ENCODE measurements at places on chromosomes 1 and 21.

GRCh38 chr1:221794079-221794670, 52.3 kb upstream of the DUSP10 start:
- no peak for DNase-seq

DNA sequence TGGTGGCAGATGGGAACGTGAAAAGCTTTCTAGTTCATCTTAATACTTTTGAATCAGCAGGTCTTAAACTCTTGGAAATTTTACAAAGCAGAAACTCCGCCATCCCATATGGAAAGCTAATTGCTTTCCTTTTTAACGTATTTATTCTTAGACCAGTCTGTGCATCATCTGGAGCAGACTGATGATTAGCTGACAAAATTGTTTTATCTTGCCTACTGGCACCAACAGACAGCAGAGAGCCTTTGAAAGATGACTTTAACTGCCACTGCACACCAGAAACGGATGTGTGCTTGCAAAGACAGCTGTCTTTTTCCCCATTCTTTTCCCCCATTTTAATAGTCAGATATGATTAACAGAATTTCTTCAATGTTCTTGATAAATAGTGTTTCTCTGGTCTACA, 97.0 kb downstream of the PLD5 start:
- DNase-seq = no peak

- no peak for DNase-seq
These were observed 90.0 kb downstream of the SYT14 start for GRCh38 chr1:210027994-210028393.

- no peak for DNase-seq
These were observed 23.9 kb downstream of the PKN2 start for GRCh38 chr1:88708011-88708410.

- DNase-seq = peak; percentile 88
These were observed 996 bp upstream of the ZZZ3 start for GRCh38 chr1:77683160-77684148.

DNA sequence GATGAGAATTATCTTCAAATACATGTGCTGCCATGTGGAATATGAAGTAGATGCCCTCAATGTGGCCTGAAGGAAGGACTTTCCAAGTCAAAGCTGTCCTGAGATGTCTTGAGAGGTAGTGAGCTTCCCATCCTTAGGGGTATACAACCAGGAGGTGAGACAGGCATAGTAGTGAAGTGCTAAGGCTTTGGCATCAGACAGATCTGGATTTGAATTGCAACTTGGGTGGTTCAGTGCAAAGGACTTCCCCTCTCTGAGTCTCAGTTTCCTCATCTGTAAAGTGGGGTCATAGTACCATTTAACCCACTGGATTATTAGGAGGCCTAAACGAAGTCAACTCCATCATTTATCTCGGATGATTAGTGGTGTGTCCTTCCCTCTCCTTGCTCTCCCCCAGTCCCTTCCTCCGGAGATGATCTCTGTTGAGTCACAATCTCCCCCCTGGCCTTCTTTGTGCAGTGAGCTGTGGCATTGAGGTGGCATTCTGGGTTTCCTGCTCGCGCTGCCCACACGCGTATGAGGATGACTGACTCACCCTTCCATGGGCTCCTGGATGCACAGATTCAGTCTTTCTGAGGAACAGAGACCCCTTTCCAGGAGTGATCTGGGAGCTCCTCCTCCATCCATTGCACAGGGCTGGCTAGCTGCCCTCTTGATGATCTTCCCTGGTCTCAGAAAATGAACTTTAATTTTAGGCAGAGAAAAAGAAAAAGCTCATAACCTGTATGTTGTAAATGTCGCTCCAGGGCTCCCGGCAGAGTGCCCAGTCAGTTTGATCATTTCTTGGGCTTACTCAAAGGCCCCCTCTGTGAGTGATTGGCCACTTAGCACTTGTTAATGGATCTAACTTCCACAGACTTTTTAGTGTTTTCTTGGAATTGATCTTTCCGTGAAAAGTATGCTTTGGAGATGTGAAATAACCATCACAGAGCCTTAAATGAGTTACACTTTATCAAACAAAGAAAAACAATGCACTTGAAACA, 354.6 kb downstream of the PTPRU start:
- DNase-seq = no peak

DNA sequence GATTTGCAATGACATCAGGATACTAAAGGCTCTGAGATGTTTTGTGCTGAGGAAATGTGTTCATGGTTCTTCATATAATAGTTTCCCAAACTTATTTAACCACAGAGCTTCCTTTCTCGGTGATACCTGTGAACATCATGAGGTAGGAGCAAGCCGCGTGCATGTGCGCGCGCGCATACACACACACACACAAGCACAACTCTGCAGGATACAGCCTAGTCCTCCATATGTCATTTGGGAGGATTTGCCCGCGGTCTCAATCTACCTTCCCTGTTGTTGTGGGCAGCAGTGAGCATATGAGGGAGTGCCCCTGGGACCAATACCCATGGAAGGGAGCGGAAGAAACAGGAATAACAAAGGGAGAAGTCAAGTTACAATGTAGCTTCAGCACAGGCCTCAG, 12.2 kb upstream of the TTC4 start:
- no peak for DNase-seq

Measured in left kidney (tissue), 8 donors.